ENCODE measurements at places on chromosomes 7 and 10.

GRCh38 chr7:91940171-91940570, 491 bp upstream of the AKAP9 start:
- DNase-seq: peak; percentile 68
- H3K4me1 ChIP-seq: peaks cover 37% of the 10 kb centered on the region
- H3K27ac ChIP-seq: peak overlapping the region; percentile 73
- no peaks in the 10 kb centered on the region for H3K27me3 ChIP-seq
- no peaks in the 10 kb centered on the region for H3K36me3 ChIP-seq
- peak overlapping the region; percentile 85 for H3K4me3 ChIP-seq

DNA sequence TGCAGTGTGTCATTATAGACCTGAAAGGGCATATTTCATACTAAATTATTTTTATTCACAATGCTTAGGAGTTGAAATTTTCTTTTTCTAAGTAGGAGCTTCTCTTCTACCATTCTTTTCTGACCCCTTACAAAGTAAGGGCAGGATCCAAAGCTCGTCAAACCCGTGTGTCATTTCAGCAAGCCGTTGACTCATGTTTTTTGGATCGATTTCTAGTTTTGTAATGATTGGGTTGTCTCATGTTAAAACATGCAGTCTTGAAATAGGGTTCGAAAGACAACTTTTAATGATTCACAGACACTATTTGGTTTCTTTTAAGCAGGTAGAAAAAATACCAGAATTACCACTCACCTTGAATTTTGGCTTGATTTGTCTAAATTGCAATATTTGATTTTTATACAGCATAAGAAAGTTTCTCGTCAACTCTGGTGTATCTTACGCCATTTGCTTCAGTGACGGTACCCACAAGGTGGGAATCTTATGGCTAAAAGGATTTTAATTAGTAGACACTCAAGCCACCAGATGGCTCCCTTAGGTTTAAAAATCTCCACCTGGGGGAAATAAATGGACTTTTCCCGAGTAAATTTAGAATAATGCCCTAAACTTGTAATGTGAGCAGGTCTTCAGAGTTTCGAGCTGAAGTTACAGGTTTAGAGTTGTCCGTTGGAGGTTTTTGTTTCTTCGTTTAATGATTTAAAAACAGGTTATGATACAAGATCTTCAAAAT, 283.4 kb downstream of the CCDC3 start:
- no peaks in the 10 kb centered on the region for H3K36me3 ChIP-seq
- no peaks in the 10 kb centered on the region for H3K4me1 ChIP-seq
- no peak overlapping the region for H3K27ac ChIP-seq
- H3K27me3 ChIP-seq: no peaks in the 10 kb centered on the region
- H3K4me3 ChIP-seq: no peak overlapping the region

DNA sequence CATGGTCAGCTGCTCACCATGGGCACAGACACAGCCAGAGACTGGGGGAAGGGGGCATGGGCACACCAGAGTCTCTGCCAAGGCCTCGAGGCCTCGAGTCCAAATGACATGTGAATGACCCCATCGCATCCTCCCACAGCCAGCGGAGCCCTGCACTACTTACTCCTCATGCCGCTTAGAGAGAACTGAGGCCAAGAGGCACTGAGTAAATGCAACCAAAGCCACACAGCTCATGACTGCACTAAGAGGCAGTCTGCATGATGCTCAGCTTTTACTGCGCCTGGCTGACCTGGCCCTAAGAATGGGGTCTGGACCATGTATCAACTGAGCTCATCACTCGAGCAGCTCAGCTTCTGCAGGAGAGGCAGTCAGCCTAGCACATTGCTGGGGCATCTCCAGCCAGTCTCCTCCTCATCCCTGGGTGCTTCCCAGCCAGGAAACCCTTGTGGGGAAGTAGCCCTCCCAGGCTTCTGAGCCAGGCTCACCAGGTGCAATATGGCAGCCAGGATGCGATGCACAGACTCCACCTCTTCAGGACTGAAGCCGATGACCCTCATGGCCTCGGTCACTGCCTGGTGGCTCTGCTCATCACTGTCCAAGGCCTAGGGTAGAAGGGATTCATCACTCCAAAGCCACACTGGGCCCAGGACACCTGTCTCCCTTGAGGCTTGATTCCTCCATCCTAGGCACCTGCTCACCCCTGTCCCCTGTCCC, 7.5 kb downstream of the MYO1G start:
- no peak for DNase-seq
- no peaks in the 10 kb centered on the region for H3K27me3 ChIP-seq
- peaks cover 38% of the 10 kb centered on the region for H3K36me3 ChIP-seq
- H3K27ac ChIP-seq: no peak overlapping the region
- H3K4me1 ChIP-seq: peaks cover 5% of the 10 kb centered on the region
- H3K4me3 ChIP-seq: no peak overlapping the region

DNA sequence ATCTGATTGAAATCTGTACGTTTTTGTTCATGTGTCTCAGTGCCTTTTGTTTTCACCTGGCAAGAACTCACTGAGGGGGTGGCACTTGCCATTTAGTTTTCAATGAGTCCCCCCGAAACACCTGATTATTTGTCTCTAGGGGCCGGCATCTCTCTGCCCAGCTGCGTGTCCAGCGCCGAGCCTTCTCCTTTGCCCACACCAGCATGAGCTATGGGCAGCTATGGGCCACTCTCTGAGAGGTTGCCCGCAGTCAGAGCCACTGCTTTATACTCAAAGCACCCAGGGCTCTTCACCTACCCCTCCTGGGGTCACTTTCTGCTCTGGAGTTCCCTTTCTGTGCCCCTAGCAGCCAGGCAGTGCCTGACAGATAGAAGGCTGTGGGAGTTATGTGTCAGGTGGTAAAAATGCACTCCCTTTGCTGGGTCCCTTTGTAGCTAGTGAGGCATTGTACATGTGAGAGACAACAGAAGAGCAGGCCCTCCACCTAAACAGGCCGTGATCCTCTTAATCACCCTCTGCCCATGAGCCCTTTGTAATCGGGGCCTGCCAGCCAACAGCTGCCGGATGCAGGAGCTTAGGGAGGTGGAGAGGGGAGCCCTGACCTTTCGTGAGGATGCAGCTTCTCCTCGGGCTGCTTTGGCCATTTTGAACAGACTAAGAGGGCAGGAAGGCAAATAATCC, 133.1 kb upstream of the NPS start:
- DNase-seq: no peak
- H3K4me1 ChIP-seq: no peaks in the 10 kb centered on the region
- H3K27ac ChIP-seq: no peak overlapping the region
- no peak overlapping the region for H3K4me3 ChIP-seq
- no peaks in the 10 kb centered on the region for H3K27me3 ChIP-seq
- no peaks in the 10 kb centered on the region for H3K36me3 ChIP-seq

- H3K4me3 ChIP-seq: no peak overlapping the region
- no peaks in the 10 kb centered on the region for H3K27me3 ChIP-seq
- DNase-seq: no peak
- H3K36me3 ChIP-seq: no peaks in the 10 kb centered on the region
Measured at GRCh38 chr7:36851382-36851781, 127.1 kb upstream of the AOAH start.

- DNase-seq: peak; percentile 55
- H3K4me1 ChIP-seq: peaks cover 46% of the 10 kb centered on the region
- H3K4me3 ChIP-seq: peak overlapping the region; percentile 97
- H3K27me3 ChIP-seq: no peaks in the 10 kb centered on the region
- H3K27ac ChIP-seq: no peak overlapping the region
Measured at GRCh38 chr10:7787150-7787856, 490 bp downstream of the KIN start.

Data from Karpas-422 (cell line).